ENCODE measurements at places on chromosomes 5 and 9. TPM values are rescaled to one million over a fixed set of nuclear protein-coding genes. Genes with fewer than 3 reads are reported as not detected.

DNA sequence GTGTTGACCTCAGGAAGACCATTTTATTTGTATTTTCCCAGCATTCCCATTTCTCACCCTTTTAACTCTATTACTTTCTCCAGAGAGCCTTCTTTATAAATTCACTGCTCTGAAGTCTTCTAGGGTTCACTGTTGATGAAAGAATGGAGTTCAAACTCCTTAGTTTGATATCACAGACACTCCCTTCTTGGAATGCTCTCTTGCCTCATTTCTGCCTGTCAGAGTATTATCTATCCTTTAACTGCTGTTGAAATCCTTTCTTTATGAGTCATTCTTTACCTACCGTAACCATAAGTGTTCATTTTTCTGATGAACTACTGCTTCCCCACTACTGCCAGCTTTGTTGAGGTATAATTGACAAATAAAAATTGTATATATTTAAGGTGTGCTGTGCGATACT is 4.3 kb downstream of the RIC1 start:
- DNase-seq = no peak

DNA sequence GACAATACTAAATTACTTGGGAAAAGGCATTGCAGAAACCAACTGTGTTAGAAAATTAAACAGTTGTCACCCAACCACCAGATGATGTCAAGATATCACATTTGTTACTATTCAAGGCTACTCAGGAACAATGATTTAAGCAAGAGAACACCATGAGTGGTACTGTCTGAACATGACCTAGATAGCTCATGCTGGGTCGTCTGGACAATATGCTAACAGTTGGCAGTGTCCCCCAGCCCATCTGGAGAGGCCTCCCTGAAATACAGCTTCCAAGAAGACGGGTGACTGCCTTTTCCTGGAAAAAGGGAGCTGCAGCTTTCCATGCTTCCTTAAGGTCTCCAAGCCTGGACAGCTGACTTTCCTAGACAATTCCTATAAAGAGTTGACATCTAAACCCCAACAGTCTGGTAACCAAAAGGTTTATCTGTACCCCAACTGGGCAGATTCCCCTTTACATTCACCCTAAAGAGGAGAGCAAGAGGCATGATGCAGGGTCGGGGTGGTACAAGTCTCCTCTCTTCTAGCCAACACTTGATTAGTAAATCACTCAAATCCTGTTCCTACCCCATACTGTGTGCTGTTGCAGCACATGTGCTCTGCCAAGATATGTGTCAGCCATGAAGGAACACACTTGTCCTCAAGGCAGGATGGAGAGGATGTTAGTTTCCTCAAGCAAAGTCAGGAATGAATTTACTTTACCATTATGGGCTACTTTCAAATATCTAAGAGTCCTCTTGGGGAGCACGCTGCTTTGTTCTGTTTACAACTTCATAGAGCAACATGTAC is 433.0 kb downstream of the PDE4D start:
- no peak for DNase-seq

The NMUR2 gene
- not detected for polyA plus RNA-seq

DNA sequence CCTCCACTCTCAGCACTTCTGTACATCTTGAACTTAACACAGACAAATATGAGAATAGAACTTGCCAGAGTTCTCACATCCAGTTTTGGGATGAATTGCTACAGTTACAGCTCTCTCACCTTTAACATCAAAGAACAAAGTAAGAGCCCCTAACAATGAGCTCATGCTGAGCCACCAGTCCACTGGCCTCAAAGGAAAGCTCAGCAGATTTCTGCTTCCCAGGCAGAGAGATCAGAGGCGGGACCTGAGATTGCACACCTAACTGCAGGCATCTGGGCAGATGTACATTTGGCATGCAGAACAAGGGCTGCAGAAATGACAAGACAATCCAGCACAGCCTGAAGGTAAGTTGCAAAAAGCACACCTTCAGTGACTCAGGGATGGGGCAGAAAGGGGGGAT is 300.9 kb downstream of the MRPS30 start:
- no peak for DNase-seq

The SERF1A gene
- 7.6 TPM for polyA plus RNA-seq

- no peak for DNase-seq
Observed at GRCh38 chr5:95953021-95953702, 8.5 kb downstream of the ELL2 start.

DNA sequence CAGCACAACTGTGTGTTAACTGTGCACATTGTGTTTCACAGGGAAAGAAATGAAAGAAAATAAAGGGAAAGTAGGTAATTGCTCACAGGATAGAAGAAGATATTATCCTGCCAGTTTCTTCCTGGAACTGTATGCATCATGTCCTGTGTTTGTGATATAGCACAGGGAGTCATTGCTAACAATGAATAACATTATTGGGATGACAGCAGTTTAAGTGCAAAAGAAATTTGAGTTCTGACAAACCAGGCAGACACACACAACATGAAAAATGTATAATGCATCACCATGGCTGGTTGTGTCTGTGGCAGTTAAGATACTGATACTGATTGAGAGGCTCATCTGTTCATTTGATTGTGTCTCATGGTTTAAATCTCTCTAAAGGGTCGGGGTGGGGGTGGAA is 145.4 kb downstream of the SPATA31D1 start:
- DNase-seq = no peak

- no peak for DNase-seq
Observed at GRCh38 chr9:34994260-34994899, 4.8 kb downstream of the DNAJB5 start.

The NDST1 gene
- polyA plus RNA-seq = 3.2 TPM

DNA sequence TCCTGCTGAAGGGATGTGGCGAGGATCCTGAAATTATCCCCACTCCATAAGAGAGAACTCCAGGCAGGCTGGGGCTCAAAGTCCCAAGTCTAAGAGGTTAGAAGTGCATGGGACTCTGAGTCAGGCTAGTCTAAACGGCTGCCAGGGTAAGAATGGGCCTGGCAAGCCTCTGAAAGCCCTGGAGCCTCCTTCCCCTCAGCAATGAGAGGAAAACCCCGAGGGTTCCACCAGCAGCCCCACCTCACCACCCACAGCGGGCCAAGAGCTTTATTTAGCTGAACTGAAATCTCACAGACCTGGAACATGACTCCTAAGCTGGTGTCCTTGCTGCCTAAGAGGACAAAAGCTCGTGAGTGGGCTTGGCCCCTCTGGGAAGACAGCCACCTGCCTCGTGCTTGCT is 135.5 kb downstream of the SEC61B start:
- DNase-seq = no peak

The HSPB3 gene
- not detected for polyA plus RNA-seq
